ENCODE measurements at places on chromosomes 7 and 10.

- DNase-seq: no peak
Observed at GRCh38 chr10:91378061-91378460, 32.1 kb upstream of the HECTD2 start.

DNA sequence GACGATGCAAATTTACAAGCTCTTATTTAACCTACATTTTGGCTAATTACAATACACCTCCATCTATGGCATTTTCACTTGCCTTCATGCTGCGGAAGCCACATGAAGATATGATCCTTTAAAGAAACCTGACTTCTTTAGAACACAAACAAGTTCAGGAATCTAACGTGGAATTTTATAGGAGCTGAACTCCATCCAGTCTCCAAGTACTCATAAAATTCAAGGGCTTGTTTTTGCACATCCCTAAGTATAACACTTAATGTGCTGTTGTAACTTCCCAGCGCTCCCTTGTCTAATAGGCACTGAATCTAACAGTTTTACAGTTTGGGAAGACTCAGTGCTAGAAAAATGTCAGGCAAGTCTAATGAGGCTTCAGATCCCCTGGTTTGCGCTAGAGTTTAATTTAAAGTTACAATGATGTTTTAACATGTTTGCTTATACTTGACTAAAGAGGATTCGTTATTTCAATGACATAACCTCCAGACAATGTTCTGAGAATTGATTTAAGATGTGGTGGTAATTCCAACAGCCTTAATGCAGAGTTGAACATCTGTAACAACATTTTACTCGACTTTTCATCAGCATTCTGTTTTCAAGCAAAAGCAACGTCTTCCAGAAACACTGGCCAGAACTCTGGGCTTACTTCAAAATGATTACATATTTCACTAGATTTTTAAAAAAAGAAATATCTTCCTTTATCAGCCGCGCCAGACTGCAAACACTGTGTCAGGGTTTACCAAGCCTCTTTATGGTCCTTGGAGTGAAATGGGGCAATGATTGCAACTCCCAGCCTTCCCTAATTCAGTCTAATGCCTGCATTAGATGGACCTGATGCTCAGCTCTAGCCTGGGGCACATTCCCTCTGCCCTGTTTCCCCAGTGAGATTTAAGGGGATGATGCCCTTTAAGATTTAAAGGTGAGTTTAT is 664.3 kb downstream of the KCNMA1 start:
- DNase-seq: no peak

GRCh38 chr10:29239569-29240472 is 49.0 kb upstream of the LYZL1 start:
- DNase-seq: peak; percentile 76

DNA sequence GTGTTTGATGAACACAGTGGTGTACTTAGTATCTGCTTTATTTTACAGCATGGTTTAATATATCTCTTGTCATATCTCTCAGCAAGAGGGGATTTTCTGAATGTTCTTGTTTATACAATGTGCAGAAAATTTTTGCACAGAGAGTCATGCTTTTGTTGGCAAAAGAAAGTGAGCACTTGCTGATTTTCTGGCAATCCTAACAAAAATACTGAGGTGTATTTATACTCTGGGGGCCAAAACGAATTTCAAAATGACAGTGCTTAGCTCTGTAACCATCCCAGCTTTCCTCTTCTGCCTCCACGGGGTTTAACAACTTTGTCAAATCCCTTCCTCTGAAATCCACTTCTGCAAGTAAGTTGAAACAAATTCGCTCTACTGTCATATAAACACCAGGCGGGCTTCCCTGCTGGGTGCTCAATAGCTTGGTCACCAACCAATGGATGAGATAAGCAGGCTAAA is 169.2 kb downstream of the NOC3L start:
- no peak for DNase-seq
